ENCODE measurements at places on chromosomes 12 and 14.

DNA sequence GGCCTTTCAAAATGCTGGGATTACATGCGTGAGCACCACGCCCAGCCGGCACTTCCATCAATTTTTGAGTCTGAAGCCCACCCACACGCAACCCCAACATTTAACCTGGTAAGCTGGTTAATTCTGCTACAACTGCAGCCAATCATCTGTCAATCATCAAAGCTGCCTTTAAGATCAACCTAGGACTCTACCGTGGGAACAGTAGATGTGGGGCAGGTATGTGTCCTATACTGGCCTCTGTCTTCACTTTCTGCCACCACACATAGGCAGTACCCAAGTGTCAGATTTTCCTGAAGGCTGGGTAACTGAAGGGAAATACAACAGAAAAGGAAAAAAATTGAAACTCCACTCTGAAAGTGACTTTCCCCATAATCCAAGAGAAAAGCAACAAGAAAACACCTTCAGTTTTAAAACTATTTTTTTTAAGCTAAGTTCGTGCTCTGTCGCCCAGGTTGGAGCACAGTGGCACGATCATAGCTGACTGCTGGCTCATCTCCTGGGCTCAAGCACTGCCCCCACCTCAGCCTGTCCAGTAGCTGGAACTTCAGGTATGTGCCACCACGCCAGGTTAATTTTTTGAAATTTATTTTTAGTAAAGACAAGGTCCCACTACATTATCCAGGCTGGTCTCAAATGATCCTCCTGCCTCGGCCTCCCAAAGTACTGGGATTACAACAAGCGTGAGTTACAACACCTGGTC lies 22.2 kb downstream of the VCPKMT start:
- DNase-seq: no peak

GRCh38 chr14:103743691-103744090 lies 28.1 kb downstream of the ZFYVE21 start:
- no peak for DNase-seq

- no peak for DNase-seq
Observed at GRCh38 chr12:121964813-121965643, 46.6 kb downstream of the CFAP251 start.

DNA sequence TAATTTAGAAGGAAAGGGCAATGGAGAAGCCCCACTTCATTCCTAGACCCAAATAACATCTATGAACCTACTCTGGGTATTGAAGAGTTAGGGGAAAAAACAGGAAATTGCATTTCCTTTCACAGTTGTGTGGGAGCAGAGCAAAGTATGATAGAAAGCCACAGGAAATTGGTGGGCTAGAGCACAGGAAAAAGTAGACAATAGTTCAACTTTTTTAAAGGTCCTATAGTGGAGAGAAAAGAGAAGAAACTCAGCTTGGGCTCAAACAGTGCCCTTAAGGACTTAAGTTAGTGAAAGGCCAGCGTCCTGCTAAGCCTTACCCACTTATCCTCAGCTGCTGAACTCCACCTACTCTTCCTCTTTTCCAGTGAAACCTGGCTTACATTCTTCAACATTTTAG lies 258.1 kb downstream of the DPY19L2 start:
- DNase-seq: no peak

- DNase-seq: no peak
Observed at GRCh38 chr12:81953541-81953940, 194.4 kb upstream of the PPFIA2 start.

GRCh38 chr12:105804591-105805265 lies 334.0 kb downstream of the NUAK1 start:
- DNase-seq: no peak

- no peak for DNase-seq
Observed at GRCh38 chr12:119354172-119354571, 19.6 kb downstream of the CCDC60 start.

- DNase-seq: no peak
Observed at GRCh38 chr12:14824012-14824634, 10.1 kb upstream of the SMCO3 start.

- DNase-seq: no peak
Observed at GRCh38 chr14:94486883-94487282, 10.9 kb upstream of the SERPINA9 start.

DNA sequence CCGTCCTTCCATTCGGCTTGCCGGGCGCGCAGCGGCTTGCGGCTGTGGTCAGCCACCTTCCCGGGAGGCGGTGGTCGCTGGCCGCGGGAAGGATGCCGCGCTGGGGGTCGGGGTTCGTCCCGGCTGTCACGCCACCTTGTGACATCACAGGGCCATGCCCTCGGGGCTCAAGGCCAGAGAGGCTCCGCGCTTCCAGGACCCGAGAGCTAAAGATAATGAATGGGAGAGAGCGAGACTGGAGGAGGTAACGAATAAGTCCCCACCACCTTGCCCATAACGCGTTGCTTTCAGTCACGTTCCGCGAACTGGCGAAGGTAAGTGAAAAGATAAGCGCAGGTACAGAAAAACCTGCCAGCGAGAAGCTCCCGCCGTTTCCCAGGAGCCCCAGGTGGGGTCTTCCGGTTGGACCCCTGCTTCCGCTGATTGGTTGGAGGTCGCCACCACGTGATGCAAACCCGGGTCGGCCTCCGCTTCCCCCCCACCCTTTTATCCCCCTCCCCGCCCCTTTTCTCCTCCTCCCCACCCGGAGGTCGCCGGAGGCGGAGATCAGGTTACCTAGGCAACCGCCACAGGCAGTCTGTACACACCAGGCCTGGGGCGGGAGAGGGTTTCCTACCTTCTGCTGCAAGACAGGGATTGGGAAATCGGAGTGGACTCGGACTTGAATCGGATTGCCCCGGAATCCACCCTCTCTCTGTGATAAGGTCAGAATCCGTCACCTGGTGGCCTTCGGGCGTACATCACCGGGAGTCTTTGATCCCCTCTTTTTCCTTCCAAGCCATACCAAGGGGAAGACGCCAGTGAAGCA lies at the start of gene LRRC9:
TSS of gene LRRC9 (plus strand) at position 575 of the 808 bp plus-strand sequence.
- peak; percentile 46 for DNase-seq

GRCh38 chr14:69360438-69361108 lies 37.5 kb downstream of the ERH start:
- no peak for DNase-seq

DNA sequence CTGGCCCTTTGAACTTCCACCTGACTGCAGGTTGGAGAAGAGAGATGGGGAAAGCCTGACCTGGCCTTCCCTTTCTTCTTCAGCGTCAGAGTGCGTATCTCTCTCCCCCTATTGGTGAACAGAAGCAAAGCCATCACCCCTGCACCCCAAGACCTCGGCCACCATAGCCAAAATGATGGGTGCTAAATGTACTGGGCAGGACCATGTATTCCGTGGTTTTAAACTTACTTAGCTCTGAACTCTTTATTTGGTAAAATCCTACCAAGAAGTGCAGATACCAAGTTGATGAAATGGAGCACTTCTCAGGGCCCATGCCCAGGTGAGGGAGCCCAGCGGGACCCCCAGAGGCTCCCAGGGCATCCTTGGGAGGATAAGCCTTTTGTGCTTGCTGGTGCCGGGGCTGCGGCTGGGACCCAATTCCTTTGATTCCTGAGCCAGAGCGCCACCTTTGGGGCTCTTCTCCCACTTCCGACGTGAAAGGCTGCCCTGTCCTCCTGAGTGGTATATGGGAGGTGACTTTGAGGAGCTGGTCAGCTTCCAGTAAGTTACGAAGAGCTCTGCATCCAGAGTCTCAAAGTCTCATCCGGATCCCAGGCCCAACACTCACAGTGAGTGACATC lies 9.4 kb downstream of the CCND2 start:
- no peak for DNase-seq

GRCh38 chr12:57224973-57225679 lies 4.4 kb upstream of the SHMT2 start:
- DNase-seq: no peak

DNA sequence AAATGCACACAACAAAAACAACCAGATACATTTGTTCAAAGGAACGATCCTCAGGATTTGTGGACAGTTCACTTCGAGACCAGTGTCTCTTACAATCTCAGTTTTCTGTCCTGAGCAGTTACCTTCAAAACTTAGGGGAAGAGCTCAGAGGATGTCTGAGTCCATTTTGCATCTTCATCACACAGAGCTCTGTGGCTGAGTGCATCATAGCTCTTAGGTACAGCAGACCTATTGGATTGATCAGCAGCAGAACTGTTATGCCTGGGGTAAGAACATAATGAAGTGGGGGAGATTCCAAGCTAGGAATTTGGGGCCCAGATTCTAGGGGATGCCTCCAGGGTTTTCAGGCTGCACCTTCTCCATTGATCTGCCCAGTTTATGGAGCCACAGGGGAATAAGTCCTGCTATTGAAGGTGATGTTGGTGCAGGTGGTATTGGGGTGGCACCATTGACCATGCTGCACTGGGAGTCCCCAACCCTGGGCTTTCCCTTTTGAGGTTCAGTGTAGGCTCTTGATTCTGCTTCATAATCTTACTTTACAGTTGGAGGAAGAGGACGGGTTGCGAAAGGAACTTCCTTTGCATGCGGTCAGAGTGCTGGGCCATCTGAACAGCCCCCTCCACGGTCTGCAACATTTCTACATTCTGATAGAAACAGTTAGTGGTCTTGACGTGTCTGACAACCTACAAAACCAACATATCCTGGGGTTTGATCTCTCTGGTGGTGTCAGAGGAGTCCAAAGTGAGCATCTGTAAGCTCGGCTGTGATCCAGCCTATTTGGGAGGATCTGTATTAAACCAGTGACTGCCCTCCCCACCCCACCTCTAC lies 112.8 kb downstream of the CHST11 start:
- DNase-seq: no peak

GRCh38 chr12:124332058-124332672 lies 37.3 kb downstream of the RFLNA start:
- no peak for DNase-seq

DNA sequence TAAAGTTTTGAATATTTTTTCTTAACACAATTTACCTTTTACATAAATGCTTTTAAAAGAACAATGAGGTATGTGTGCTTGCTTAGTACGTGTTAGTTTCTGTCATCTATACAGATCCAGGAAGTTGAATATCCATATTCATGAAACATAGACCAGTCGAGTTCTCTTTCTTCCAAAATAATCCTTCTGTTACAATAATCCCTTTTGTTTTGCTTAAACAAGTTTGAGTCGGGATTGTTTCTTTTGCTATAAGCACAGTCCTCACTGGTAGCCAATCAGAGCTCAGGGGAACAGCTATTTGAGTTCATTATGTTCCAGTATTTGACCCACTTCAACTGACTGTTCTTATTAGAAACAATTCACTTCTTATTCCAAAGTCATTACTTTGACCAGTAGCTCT lies 214.7 kb upstream of the FLRT2 start:
- no peak for DNase-seq

GRCh38 chr14:38125481-38126037 lies 82.1 kb upstream of the SSTR1 start:
- DNase-seq: no peak

- DNase-seq: no peak
Observed at GRCh38 chr12:110286623-110287022, 5.6 kb downstream of the ATP2A2 start.

DNA sequence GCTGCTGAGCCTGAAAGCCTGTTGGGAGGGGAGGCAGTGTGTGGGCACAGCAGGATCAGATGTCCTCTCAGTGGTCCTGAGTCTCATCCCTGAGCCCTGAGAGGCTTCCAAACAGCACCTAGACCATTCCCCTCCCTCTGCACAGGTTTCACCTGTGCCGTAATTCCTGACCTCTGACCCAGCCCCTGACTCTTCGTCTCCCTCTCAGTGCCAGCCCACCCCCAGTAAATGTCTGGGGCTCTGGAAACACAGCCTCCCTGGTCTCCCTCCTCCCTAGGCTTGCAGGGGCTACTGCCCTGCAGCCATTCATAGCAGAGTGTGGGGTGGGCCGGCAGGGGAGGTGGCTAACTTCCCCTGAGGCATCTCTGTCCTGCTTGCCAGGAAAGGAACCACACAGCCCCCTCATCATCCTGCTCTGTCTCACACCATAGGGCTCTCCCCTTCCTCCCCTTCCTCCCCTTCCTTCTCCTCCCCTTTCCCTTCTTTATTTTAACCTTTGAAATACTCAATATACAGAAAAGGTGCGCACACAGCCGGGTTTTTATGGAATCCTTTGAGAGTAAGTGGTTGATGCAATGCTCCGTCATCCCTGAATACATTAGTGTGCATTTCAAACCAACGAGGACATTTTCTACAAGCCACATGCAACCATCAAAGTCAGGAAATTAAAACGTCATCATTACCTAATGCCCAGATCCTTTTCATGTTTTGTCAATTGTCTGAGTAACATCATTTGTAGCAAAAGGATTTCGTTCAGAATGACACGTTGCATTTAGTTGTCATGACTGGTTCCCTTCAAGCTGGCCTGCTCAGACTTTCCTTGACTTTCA lies 67.0 kb downstream of the PRMT8 start:
- DNase-seq: no peak

DNA sequence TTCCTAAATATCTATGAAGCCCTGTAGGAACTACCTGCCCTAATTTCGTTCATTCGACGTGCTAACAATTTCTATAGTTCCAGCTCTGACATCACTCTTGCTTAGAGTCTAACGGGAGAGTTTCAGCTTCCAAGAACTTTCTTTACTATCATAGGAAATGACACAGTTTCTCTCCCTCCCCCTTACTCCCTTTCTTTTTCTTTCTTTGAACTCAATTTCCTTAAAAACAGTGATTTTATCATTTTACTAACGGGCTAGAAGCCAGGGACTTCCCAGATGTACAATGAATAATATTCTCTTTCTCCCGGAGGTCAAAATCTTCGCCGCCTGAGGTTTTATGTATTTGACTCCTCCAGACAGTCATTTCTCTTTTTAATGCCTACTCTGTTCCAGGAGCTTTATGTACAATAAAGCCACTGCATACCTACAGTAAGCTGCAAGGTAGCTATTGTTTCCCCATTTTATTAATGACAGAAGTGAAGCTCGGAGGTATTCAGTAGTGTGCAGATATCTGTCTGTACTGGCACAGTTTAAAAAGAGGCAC lies 15.7 kb downstream of the SMCO2 start:
- no peak for DNase-seq

DNA sequence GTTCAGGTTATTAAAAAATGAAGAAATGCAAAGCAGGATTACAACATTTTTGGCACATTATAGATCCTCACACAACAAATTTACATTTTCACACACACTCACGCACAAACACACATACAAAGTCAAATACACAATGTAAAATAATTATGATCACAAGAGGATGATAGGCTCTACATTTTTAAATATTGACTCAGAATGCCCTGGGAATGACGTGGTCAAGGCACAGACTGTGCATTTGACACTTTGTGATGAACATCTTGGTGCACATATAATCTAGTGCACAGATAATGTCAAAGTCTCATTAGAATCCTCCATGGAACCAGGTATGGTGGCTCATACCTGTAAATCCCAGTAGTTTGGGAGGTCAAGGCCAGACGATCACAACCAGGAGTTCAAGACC lies 49.4 kb downstream of the DPF3 start:
- DNase-seq: no peak

Data from nucleus accumbens (tissue), 56 donors.